Activated CD4-positive, alpha-beta memory T cell treated with anti-CD3 and anti-CD28 coated beads for 36 hours (primary cell): ENCODE measurements at places on chromosomes 7 and 10. TPM values are rescaled to one million over a fixed set of nuclear protein-coding genes. Genes with fewer than 3 reads are reported as not detected.
A peak's percentile ranks its signal among the peaks of the same experiment; 100 is the strongest.

- peak; percentile 11 for DNase-seq
- peaks cover 5% of the 10 kb centered on the region for H3K4me1 ChIP-seq
- no peak overlapping the region for H3K27ac ChIP-seq
- no peaks in the 10 kb centered on the region for H3K27me3 ChIP-seq
- no peak overlapping the region for H3K4me3 ChIP-seq
These were observed 116.4 kb upstream of the ASAH2 start for GRCh38 chr10:50367732-50368131.

DNA sequence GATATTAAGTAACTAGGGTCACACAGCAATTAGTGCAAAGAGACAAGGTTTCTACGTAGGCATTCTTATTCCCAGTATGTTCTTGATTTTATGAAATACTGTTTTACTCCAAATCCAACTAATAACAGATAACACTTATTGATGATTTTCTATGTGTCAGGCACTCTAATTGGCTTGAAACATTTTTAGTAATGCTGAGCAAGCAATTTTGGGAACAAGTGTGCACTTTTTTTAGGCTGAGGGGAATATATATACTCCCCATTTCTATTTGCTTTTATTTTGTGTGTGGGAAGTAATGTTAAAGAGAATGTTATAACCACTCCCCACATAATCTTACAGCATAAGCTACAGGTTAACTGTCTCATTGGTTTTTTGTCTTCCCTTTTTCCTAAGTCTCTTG lies 4.2 kb upstream of the SORCS1 start:
- H3K27me3 ChIP-seq = peaks cover 10% of the 10 kb centered on the region
- H3K4me1 ChIP-seq = no peaks in the 10 kb centered on the region
- peaks cover 4% of the 10 kb centered on the region for H3K36me3 ChIP-seq
- no peak overlapping the region for H3K27ac ChIP-seq
- no peak for DNase-seq
- no peak overlapping the region for H3K4me3 ChIP-seq

- H3K27me3 ChIP-seq = peaks cover 5% of the 10 kb centered on the region
- DNase-seq = no peak
- no peaks in the 10 kb centered on the region for H3K36me3 ChIP-seq
- no peak overlapping the region for H3K4me3 ChIP-seq
- H3K4me1 ChIP-seq = no peaks in the 10 kb centered on the region
These were observed 109.4 kb upstream of the GPR26 start for GRCh38 chr10:123556736-123557135.

DNA sequence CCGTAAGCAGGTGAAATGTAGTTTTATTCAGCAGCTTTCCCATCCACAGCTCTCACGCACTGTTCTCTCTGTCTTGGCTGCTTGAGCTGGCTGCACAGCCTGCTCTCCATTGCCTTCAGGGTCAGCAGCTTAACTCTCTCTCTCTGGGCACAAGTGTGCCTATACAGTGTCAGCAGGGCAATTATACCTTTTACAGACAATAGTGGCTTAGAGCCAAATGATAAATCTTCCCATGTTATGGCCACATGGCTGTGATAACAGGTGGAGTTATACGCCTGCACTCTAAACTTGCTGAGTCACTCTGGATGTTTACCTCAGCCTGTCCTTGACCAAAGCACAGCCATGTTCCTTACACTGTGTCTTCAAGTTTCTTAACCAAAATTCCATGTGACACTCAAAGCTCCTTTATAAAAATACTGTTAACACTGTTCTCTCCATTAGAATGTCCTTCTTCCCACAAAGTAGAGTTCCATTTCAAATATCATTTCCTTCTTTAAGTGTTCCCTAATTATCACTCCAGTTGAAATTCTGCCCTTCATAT lies 6.1 kb downstream of the RNF133 start:
- DNase-seq = no peak
- no peak overlapping the region for H3K27ac ChIP-seq
- no peaks in the 10 kb centered on the region for H3K4me1 ChIP-seq
- no peaks in the 10 kb centered on the region for H3K27me3 ChIP-seq
- H3K36me3 ChIP-seq = no peaks in the 10 kb centered on the region

GRCh38 chr7:24401628-24402593 lies 117.9 kb downstream of the NPY start:
- no peak overlapping the region for H3K4me3 ChIP-seq
- no peaks in the 10 kb centered on the region for H3K36me3 ChIP-seq

- peaks cover 44% of the 10 kb centered on the region for H3K4me1 ChIP-seq
- no peak for DNase-seq
- no peak overlapping the region for H3K4me3 ChIP-seq
- H3K36me3 ChIP-seq = peaks cover 18% of the 10 kb centered on the region
- H3K27me3 ChIP-seq = no peaks in the 10 kb centered on the region
These were observed 23.9 kb upstream of the AP5Z1 start for GRCh38 chr7:4751398-4751947.

DNA sequence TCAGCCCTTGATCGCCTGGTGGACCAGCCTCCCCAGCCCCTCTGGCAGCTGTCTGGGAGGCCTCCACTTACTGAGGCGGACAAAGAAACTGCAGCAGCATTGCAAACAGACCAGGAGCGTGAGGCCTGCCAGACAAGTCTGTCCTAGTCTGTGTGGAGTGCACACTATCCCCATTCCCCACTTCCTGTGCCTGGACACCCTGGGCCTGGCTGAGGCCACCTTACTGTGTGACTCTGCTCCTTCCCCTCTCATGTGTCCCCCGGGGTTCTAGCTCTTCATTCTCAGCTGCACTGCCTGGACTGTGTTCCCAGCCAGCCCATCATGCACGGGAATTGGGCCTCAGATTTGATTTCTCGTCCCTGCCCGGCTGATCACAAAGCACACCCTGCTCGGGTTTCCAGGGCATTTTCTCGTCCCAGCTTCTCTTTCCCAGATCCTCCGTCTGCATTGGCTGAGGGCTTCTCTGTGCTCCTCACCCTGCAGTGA lies 16.7 kb upstream of the C10orf90 start:
- H3K36me3 ChIP-seq = no peaks in the 10 kb centered on the region
- no peak overlapping the region for H3K4me3 ChIP-seq
- no peaks in the 10 kb centered on the region for H3K27me3 ChIP-seq
- H3K27ac ChIP-seq = no peak overlapping the region
- no peak for DNase-seq
- no peaks in the 10 kb centered on the region for H3K4me1 ChIP-seq

DNA sequence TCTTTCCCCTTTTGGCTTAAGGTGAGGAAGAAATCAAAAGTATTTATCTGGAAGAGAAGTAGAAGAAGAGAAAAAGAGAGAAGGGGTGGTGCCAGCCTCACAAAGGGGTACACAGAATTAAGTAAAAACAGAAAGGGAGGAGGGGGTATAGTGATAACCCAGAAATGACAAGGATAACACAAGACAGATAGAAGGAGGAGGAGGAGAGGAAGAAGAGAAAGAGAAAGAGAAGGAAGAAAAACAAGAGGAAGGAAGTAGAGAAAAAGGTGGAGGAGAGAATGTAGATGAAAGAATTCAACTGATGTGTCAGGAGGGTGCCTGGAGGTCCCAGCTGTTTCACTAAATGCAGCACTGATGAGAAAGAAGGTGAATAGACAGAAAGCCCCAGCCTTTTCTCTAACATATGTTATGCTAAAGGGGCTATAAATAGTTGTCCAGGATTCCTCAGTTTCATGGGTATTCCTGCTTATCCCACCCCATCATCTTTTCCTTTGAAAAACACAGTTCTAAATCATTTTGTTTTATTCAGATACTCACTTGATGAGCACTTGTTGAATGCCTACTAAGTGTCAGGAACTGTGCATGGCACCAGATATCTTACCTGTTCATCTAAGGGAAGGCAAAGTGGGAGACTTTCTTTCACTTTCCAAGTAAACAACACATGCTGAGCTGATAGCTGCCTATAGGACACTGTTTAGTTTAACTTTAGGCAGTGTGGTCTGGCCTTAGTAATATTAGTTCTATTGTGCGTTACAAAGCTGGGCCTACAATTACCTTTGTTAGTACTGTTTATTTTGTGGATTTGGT lies 8.0 kb downstream of the SEMA3E start:
- H3K4me1 ChIP-seq = no peaks in the 10 kb centered on the region
- no peaks in the 10 kb centered on the region for H3K36me3 ChIP-seq
- no peak overlapping the region for H3K27ac ChIP-seq
- no peak overlapping the region for H3K4me3 ChIP-seq

GRCh38 chr7:16646472-16647072 lies 591 bp downstream of the BZW2 start:
- H3K4me3 ChIP-seq = peak overlapping the region; percentile 99
- peaks cover 16% of the 10 kb centered on the region for H3K36me3 ChIP-seq
- H3K27me3 ChIP-seq = no peaks in the 10 kb centered on the region

- H3K36me3 ChIP-seq = peaks cover 8% of the 10 kb centered on the region
- no peak overlapping the region for H3K27ac ChIP-seq
- DNase-seq = no peak
- H3K27me3 ChIP-seq = no peaks in the 10 kb centered on the region
- H3K4me3 ChIP-seq = no peak overlapping the region
These were observed 199.1 kb upstream of the AKR1E2 start for GRCh38 chr10:4626919-4627318.

DNA sequence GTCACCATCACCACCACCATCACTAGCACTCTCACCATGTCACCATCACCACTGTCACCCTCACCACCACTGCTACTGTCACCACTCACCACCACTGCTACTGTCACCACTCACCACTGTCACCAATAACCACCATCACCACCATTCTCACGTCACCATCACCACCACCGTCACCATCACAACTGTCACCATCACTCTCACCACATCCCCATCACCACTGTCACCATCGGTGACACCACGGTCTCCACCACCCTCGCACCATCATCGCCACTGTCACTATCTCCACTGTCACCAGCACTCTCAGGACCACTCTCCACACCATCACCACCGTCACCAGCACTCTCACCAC lies 130.4 kb downstream of the MAD1L1 start:
- no peaks in the 10 kb centered on the region for H3K36me3 ChIP-seq
- no peak overlapping the region for H3K27ac ChIP-seq
- H3K27me3 ChIP-seq = no peaks in the 10 kb centered on the region
- peaks cover 28% of the 10 kb centered on the region for H3K4me1 ChIP-seq
- no peak overlapping the region for H3K4me3 ChIP-seq

DNA sequence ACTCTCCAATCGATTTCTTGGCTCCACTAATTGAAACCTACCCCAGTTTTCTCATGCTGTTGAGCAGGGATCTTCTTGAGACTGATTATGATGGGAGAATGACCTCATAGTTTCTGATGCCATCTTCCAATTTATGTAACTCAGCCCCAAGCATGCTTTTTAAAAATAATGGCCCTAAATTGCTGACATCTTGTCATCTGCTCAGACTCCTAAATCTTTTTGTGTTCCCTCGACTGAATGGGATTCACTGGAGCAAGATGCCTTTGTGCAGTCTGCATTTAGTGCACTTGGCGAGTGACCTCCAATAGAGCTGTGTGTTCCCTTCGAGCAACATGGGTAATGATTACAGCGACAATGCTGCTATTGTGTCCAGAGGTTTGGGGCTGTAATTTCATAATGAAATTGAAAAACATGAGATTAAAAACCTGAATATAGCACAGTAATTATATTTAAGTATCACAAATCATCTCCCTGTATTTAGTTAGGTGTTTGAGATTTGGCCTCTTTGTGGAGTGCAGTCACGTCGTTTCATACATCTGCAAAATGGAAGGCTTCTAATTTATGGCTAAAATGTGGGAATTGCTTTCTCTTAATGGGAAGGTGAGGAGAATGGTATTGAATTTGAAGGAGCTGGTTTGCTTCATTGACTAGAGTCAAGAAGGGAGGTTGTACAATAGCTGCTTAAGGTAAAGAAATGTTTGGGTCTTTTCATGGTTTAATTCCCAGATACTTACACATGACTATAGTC lies 192.9 kb downstream of the AUTS2 start:
- H3K4me3 ChIP-seq = no peak overlapping the region
- DNase-seq = no peak
- no peaks in the 10 kb centered on the region for H3K36me3 ChIP-seq
- H3K4me1 ChIP-seq = no peaks in the 10 kb centered on the region
- H3K27ac ChIP-seq = no peak overlapping the region
- H3K27me3 ChIP-seq = no peaks in the 10 kb centered on the region

- no peak for DNase-seq
- no peak overlapping the region for H3K4me3 ChIP-seq
- H3K27ac ChIP-seq = no peak overlapping the region
- H3K36me3 ChIP-seq = no peaks in the 10 kb centered on the region
- no peaks in the 10 kb centered on the region for H3K4me1 ChIP-seq
These were observed 33.2 kb downstream of the ABCC2 start for GRCh38 chr10:99815621-99816020.

- H3K36me3 ChIP-seq = peaks cover 52% of the 10 kb centered on the region
- peaks cover 62% of the 10 kb centered on the region for H3K4me1 ChIP-seq
- H3K4me3 ChIP-seq = peak within 1 kb of the TSS; percentile 99
- H3K27ac ChIP-seq = peak within 1 kb of the TSS; percentile 99
- H3K27me3 ChIP-seq = peaks cover 2% of the 10 kb centered on the region
- peak; percentile 86 for DNase-seq
These were observed at the start of gene IL2RA for GRCh38 chr10:6062101-6062771. TSS of gene IL2RA (minus strand) at chr10:6062367. CDS start at chr10:6062151, 216 bp downstream.

- H3K36me3 ChIP-seq = no peaks in the 10 kb centered on the region
- no peak for DNase-seq
- H3K27ac ChIP-seq = no peak overlapping the region
- no peaks in the 10 kb centered on the region for H3K4me1 ChIP-seq
- H3K4me3 ChIP-seq = no peak overlapping the region
These were observed 70.8 kb downstream of the CFTR start for GRCh38 chr7:117550625-117551024.

GRCh38 chr7:24192053-24192452 lies 91.9 kb upstream of the NPY start:
- H3K27me3 ChIP-seq = peaks cover 2% of the 10 kb centered on the region
- no peak overlapping the region for H3K4me3 ChIP-seq
- no peak overlapping the region for H3K27ac ChIP-seq
- no peaks in the 10 kb centered on the region for H3K4me1 ChIP-seq
- no peaks in the 10 kb centered on the region for H3K36me3 ChIP-seq
- no peak for DNase-seq

APBB1IP gene
- 52.1 TPM for total RNA-seq

SUN3 gene
- not detected for total RNA-seq

PRKAR2B gene
- 1.3 TPM for total RNA-seq

EIF3A gene
- 148 TPM for total RNA-seq

ZDHHC4 gene
- 44.4 TPM for total RNA-seq

ENTPD1 gene
- 2.5 TPM for total RNA-seq
